ENCODE measurements at places on chromosomes 2 and 18. TPM values are rescaled to one million over a fixed set of nuclear protein-coding genes. Genes with fewer than 3 reads are reported as not detected.

- DNase-seq: no peak
Measured at GRCh38 chr18:9343577-9343976, 9.0 kb downstream of the TWSG1 start.

- DNase-seq: no peak
Measured at GRCh38 chr2:18752022-18752493, 162.7 kb upstream of the NT5C1B start.

The SMAD7 gene
- total RNA-seq: 36.8 TPM

DNA sequence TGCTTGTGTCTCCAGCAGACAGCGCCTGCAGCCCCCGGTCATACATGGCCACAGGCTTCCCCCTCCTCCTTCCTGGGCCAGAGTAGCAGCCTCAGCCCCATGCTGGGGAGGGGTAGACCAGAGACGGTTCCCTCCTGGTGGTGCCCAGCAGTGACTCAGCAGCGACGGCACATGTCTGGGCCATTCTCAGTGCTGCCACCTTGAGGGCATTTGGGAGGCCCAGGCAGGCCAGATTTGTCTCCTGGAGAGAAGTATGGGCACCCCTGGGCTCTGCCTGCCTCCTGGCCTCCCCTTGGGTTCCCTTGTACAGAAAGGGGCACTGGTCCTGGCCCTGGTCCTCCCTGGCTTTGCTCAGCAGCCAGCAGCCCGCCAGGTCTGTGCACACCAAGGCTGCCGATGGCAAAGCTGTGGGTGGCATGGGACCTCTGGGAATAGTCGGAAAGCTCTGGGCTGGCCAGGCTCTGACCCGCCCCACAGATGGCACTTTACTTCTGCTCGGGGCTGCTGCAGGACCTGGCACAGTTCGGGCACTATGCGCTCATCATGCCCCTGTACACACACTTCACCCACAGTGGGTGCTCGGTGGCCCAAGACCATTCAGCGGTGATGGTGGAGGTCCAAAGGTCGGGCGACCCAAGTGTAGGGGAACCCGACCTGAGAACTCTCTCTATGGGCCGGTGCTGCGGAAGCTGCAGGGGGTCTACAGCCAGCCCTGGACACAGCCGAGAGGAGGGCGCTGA, 11.4 kb upstream of the ALPI start:
- no peak for DNase-seq

- DNase-seq: peak; percentile 62
Measured at GRCh38 chr2:126970583-126970982, 71.9 kb downstream of the TEX51 start.
